ENCODE measurements at places on chromosomes 1 and 21. TPM values are rescaled to one million over a fixed set of nuclear protein-coding genes. Genes with fewer than 3 reads are reported as not detected.

SAMD13 gene
- 0.15 TPM for total RNA-seq

CYP4A11 gene
- total RNA-seq, result not detected

CAPN9 gene
- not detected for total RNA-seq

CATSPERE gene
- 0.58 TPM for total RNA-seq

C2CD2 gene
- 7.0 TPM for total RNA-seq

PROK1 gene
- not detected for total RNA-seq

GJA9 gene
- not detected for total RNA-seq

TAS1R1 gene
- not detected for total RNA-seq

SH2D2A gene
- total RNA-seq, result 56.3 TPM

S100A8 gene
- not detected for total RNA-seq

FMO5 gene
- total RNA-seq, result 0.72 TPM

MAP1LC3C gene
- total RNA-seq, result not detected

ERICH3 gene
- total RNA-seq, result not detected

MANEAL gene
- 1.5 TPM for total RNA-seq

HES2 gene
- 0.30 TPM for total RNA-seq

LCA5L gene
- 0.19 TPM for total RNA-seq

SLC30A1 gene
- 9.3 TPM for total RNA-seq

TRIM45 gene
- 0.47 TPM for total RNA-seq

All from activated CD4-positive, alpha-beta T cell treated with anti-CD3 and anti-CD28 coated beads, Interleukin-2, amount 10 ng/mL, durations not matched to agents 7 days and 5 days (primary cell).